ENCODE measurements at places on chromosomes 1 and 21.

DNA sequence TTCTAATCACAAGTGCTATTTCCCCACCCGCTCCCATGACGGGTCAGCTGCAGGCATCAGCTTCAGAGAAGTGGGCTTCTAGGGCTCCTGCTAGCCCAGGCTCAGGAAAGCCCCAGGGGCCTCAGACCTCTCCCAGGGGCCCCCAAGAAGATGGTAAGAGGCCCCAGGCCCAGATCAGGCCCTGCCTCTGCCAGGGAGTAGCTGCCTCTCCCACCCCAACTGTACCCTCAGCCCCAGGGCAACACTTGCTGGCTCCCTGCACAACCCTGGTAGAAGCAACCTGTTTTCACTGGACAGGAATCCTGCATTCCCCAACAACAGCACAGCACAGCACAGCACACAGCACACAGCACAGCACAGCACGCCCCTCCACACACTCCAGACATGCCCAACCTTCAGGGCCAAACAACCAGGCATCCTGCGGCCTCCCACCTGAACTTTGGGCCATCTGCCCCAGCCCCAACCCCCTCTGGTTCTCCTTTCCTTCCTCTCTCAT is 6.5 kb downstream of the BLACAT1 start:
- no peak for DNase-seq

GRCh38 chr1:150498342-150498741 is 9.6 kb upstream of the ECM1 start:
- DNase-seq, result no peak

DNA sequence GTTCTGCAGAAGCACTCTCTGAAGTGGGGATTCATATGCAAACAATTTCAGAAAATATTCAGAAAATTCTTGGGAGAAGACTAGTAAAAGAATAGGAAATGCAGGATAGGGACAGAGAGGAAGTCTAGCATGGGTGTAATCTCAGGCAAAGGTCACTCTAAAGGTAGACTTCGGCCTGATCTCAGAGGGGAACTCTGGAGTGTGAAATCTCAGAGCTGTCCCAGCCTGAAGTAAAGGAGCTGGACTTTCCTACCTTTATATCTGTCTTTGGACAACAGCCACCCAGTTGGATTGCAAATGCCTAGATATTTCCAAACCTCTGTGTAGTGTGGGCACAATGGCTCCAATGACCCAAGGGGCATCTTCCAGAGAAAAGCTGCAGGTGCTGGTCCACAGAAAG is 379.8 kb downstream of the GPATCH2 start:
- no peak for DNase-seq

GRCh38 chr1:183694066-183694465 is 41.0 kb upstream of the APOBEC4 start:
- DNase-seq, result no peak

GRCh38 chr1:167996266-167996665 is 59.4 kb upstream of the MPC2 start:
- no peak for DNase-seq

DNA sequence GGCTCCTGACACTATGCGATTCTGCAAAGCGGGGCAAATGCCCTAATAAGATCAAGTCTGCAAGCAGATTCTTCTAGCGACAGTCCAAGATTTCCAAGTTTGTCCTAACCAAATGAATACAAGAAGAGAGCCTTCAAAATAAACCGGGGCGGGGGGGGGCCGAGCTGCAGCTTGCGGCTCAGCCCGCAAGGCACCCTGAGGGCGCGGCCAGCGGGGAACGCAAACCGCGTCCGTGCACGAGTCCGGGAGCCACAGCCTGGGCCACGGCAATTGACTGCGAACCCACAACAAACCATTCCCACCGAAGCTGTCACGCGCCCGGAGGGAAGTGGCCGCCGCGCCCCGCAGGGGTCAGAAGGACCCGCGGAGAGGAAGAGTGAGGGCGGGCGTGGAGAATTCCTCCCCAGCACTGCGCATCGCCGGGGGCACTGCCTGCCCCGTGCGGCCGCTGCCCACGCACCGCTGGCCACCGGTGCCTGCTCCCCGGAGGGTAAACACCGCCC is 687 bp downstream of the TGFBR3 start:
- DNase-seq, result peak; percentile 17

GRCh38 chr1:14945132-14946010 is 208.2 kb upstream of the TMEM51 start:
- no peak for DNase-seq

- DNase-seq, result no peak
Measured at GRCh38 chr1:111515291-111516004, 12.0 kb upstream of the ADORA3 start.

DNA sequence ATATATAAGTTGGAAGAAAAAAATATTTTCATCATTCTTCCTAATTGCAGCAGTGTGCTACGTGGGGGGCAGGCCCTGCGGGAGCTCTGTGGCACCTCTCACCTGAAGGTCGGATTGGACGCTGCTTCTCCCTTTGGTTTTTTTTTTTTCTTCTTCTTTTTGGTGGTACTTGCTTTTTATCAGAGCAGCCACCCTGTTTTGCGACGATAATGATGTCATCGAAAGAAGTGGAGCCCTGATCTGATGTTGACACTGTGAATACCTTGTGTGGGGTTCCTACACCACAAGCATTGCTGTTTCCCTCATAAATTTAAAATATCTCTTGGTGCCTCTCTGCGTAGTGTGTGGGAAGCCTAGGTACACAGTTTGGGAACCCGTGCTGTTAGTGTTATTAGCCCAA is 5.5 kb downstream of the TRAPPC10 start:
- no peak for DNase-seq

GRCh38 chr1:90731382-90732050 is 14.4 kb upstream of the BARHL2 start:
- DNase-seq, result no peak

GRCh38 chr1:160428655-160429054 is 28.3 kb downstream of the VANGL2 start:
- no peak for DNase-seq

- no peak for DNase-seq
Measured at GRCh38 chr1:121517586-121518230, 332.9 kb downstream of the SRGAP2C start.

GRCh38 chr1:1048765-1049164 is 25.3 kb downstream of the RNF223 start:
- DNase-seq, result no peak

- DNase-seq, result peak; percentile 26
Measured at GRCh38 chr1:150168960-150169601, 19.4 kb downstream of the PLEKHO1 start.

- DNase-seq, result no peak
Measured at GRCh38 chr1:207364614-207365013, 43.1 kb downstream of the CD55 start.

DNA sequence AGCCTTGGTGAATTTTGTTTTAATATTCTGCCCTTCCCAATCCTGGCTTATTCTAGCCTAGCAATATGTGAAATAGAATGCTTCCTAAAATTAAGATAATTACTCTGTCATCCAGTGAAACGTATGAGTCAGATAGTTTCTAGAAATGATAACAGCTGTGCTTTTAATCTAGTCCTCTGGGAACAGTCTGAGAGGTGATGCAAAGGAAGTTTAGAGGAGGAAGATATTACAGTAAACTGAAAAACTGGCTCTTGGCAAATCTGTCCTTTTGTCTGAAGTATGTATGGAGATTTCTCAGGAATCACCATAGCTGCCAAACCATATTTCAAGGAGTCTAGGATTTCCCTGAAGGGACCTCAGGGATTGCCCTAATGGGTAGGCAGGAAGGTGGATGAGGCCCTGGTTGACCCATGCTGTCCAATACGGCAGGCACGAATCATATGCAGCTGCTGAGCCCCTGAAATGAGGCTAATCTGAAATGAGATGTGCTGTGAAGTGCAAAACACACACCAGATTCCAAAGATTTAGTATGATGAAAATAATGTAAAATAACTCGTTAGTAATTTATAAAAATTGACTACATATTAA is 70.8 kb upstream of the LBR start:
- DNase-seq, result no peak

DNA sequence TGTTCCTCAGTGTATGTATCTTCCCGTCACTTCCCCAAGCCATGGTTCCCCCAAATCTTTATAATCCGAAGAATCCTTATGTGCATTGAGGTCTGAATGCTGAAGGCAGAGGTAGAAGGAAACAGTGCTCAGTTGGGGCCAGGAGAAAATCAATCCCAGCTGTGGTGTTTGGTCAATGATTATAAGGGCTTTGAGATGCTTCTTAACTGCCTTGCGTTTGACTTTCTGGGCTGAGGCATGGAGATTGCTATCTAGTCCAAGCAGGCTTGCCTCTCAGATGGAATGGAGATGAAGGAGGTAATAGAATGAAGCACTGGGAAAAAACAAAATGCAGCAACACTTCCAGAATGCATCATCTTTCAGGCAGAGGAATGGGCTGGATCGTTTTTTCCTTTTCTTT is 3.6 kb upstream of the MAP1LC3C start:
- no peak for DNase-seq

GRCh38 chr1:19610282-19610981 is 33.7 kb upstream of the NBL1 start:
- no peak for DNase-seq

- no peak for DNase-seq
Measured at GRCh38 chr1:8947127-8947691, 1.5 kb downstream of the CA6 start.

DNA sequence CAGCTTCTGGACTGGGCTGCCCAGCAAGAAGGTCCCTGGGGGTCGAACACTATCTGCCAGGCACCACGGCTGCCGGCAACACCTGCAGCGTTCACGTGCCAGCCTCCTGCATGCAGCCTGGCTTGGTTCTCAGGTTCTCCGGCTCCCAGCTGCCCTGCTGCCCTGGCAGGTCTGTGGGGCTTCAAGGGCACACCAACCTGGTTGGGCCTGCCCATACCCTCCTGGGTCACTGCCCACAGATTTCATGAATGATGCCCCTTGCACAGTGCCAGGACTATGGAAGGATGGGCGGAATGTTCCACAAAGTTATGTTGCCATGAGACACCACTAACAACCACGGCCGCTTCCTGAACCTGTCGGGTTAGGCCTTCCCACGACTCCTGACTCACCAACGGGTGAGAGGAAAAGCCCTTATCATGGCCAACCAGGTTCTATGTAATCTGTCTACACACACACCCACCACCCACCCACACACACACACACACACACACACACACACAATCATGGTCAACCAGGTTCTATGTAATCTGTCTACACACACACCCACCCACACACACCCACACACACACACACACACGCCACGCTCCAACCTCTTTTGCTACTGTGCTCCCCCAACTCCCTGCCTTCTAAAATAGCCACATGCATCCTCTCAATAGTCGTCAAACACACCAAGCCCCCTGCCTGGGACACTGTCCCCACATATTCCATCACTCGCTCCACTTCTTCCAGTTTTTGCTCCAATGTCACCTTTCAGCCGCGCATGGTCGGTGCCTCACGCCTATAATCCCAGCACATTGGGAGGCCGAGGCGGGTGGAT is 32.2 kb downstream of the HSPG2 start:
- DNase-seq, result no peak

DNA sequence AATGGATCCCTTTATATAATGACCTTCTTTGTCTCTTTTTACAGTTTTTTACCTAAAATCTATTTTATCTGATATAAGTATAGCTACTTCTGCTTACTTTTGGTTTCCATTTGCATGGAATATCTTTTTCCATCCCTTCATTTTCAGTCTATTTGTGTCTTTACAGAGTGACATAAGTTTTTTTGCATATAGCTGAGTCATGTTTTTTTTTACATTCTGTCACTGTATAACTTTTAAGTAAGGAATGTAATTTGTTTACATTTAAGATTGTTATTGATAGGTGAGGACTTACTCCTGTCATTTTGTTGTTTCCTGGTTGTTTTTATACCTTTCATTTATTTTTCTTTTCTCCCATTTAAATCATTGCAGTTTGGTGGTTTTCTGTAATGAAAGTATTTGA is 402.7 kb upstream of the ADGRL2 start:
- DNase-seq, result no peak

- DNase-seq, result no peak
Measured at GRCh38 chr1:8047112-8047511, 21.0 kb upstream of the ERRFI1 start.

DNA sequence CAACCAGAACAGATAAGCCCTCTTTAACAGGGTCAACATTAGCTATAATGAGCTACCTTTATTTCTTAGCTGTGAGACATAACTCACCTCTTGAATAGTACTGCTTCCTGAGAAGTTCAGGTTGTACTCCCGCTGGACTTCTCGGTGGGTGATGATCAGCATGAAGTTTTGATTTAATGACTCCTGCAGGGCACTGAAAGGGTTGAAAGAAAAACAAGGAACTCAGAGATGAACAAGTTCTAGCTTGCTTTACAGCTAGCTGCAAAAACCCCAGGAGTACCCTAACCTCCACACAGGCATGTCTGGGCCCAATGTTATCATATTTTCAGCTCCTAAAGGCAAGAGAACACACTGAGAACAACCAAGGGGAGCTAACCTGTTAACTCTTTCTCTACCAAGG is 254.4 kb downstream of the FAF1 start:
- no peak for DNase-seq

- DNase-seq, result no peak
Measured at GRCh38 chr1:66275083-66275482, 258.9 kb upstream of the SGIP1 start.

DNA sequence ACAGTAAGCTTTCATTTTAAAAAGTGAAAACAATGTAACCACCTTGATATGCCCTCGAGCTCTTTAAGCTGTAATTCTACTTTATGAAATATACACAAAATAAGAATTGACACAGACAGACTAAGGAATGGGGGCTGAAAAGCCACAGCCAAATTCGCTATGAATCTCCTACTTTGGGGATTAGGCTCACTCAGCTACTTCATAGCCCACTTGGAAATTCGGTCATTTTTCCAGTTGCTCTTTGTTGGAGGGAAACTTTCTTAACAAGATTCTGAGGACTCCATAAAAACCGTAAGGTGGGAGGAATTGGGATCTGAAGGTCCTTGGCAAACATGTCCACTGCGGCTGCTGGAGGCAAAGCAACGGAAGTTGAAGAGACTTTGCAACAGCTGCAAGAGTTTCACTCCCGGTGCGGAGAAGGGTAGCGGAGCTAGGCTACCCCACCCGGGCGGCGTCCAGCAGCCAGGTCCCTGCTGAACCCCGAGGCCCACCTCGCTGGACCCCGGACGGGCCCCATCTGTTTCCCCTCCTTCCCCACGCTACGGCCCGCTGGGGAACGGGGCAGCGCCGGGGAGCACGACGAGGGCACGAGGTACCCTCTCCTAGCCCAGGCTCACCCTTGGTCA is 634 bp downstream of the MYCBP start:
- DNase-seq, result peak; percentile 16

DNA sequence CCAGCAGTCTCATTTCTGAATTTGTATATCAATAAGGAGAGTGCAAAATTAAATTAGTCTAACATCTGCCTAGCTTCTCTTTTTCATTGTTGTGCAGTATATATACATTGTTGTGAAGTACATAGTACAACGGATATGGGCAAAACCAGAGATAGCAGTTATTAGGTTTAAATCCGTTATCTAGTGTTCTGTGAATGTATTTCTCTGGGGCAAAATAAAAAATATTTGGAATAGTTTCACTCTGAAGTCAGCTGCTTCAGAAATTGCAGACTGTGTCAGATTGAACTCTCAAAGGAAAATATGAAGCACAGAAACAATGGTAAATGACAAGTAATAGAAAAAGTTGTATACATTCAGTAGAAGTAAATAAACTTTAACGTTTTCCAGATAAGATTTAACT is 836.5 kb upstream of the CXADR start:
- no peak for DNase-seq

GRCh38 chr1:57019236-57019839 is 53.5 kb upstream of the C8B start:
- DNase-seq, result no peak

- no peak for DNase-seq
Measured at GRCh38 chr1:182569939-182570610, 19.0 kb downstream of the RNASEL start.

GRCh38 chr1:36119456-36119855 is 5.6 kb downstream of the COL8A2 start:
- no peak for DNase-seq

GRCh38 chr1:15060104-15060503 is 93.4 kb upstream of the TMEM51 start:
- DNase-seq, result no peak
